ENCODE measurements at places on chromosomes 4 and X. TPM values are rescaled to one million over a fixed set of nuclear protein-coding genes. Genes with fewer than 3 reads are reported as not detected.

GPR173 gene
- 1.9 TPM for total RNA-seq

BTK gene
- total RNA-seq, result 2.4 TPM

SH3RF1 gene
- 42.9 TPM for total RNA-seq

IRS4 gene
- total RNA-seq, result 0.57 TPM

KLHL15 gene
- 4.7 TPM for total RNA-seq

CPZ gene
- total RNA-seq, result 0.73 TPM

MTNR1A gene
- 1.3 TPM for total RNA-seq

FAM149A gene
- 12.9 TPM for total RNA-seq

COX7B2 gene
- total RNA-seq, result not detected

SRPX2 gene
- 4.8 TPM for total RNA-seq

FGF2 gene
- 4.8 TPM for total RNA-seq

DNA sequence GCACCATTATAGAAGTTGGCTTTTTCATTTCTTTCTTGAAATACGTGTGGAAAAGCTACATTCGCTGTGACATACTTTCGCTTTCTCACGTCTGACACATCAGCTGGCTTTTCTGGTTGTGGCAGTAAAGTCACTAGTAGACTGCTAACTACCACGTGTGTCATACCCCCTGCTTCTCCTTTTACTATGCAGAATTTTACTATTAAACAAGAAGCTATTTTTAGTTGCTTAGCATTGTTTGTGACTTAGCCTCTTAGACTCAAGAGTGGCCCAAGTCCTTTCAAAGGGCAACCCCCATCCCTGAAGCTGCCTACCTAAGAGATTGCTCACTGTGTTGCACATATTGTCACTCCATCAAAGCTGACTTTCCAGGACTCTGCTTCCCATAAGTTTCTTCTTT is 2.1 kb upstream of the IL2 start:
- no peak for DNase-seq
- no peak overlapping the region for H3K27ac ChIP-seq
- H3K4me3 ChIP-seq, result no peak overlapping the region
- H3K4me1 ChIP-seq, result no peaks in the 10 kb centered on the region

DNA sequence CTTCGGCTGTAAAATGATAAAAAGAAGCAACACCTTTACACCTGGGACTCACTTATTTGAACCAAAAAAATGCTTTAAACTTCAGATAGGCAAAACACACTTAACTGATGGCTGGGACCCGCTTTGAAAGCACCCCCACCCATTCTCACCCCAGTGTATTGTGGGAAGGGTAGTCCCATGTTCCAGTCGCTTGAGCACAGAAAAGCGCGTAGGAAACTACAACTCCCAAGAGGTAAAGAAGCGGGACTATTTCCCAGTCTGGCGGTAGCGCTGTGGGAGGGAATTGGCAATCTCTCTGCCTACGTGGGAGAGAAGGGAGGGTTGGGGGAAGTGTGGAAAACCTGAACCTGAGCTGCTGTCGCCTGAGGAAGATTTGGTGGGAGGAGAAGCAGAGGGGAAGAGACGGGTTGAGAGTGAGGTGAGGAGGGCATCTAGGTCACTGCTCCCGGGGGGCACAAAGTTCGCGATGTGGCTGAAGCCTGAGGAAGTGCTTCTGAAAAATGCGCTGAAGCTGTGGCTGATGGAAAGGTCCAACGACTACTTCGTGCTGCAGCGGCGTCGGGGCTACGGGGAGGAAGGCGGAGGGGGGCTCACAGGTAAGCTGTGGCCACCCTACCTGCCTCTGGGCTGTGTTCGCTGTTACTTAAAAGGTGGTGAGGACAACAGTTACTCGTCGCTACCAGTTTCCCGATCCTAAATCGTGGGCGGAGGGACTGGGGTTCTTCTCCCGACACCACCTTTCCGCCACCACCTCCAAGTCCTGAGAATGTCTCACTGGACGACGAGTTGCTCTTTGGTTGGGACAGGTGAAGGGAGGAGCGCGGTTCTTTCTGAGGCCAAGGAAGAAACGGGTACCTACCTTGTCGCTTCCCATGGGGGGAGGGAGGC is at the start of gene TBC1D8B:
Gene TBC1D8B, plus strand, starts transcription at position 286 of the 888 bp plus-strand sequence. Its CDS starts 181 bp downstream, at position 467.
- no peaks in the 10 kb centered on the region for H3K4me1 ChIP-seq
- peak within 1 kb of the TSS; percentile 79 for H3K27ac ChIP-seq
- H3K36me3 ChIP-seq, result no peaks in the 10 kb centered on the region
- H3K27me3 ChIP-seq, result no peaks in the 10 kb centered on the region
- peak within 1 kb of the TSS; percentile 46 for H3K4me3 ChIP-seq

GRCh38 chr4:9859810-9860209 is 78.4 kb downstream of the DRD5 start:
- no peaks in the 10 kb centered on the region for H3K27me3 ChIP-seq
- no peak overlapping the region for H3K4me3 ChIP-seq
- no peaks in the 10 kb centered on the region for H3K36me3 ChIP-seq

- H3K27ac ChIP-seq, result no peak overlapping the region
- H3K4me3 ChIP-seq, result no peak overlapping the region
- no peaks in the 10 kb centered on the region for H3K36me3 ChIP-seq
- H3K4me1 ChIP-seq, result no peaks in the 10 kb centered on the region
Observed at GRCh38 chr4:16969696-16970135, 71.3 kb upstream of the LDB2 start.

- no peaks in the 10 kb centered on the region for H3K4me1 ChIP-seq
- no peaks in the 10 kb centered on the region for H3K27me3 ChIP-seq
- no peak for DNase-seq
- H3K36me3 ChIP-seq, result no peaks in the 10 kb centered on the region
- no peak overlapping the region for H3K4me3 ChIP-seq
- H3K27ac ChIP-seq, result no peak overlapping the region
Observed at GRCh38 chr4:17517664-17518063, 2.7 kb downstream of the CLRN2 start.

GRCh38 chrX:50403903-50404302 is 66.7 kb downstream of the DGKK start:
- H3K36me3 ChIP-seq, result no peaks in the 10 kb centered on the region
- no peaks in the 10 kb centered on the region for H3K27me3 ChIP-seq
- H3K27ac ChIP-seq, result no peak overlapping the region
- H3K4me3 ChIP-seq, result no peak overlapping the region
- no peak for DNase-seq

DNA sequence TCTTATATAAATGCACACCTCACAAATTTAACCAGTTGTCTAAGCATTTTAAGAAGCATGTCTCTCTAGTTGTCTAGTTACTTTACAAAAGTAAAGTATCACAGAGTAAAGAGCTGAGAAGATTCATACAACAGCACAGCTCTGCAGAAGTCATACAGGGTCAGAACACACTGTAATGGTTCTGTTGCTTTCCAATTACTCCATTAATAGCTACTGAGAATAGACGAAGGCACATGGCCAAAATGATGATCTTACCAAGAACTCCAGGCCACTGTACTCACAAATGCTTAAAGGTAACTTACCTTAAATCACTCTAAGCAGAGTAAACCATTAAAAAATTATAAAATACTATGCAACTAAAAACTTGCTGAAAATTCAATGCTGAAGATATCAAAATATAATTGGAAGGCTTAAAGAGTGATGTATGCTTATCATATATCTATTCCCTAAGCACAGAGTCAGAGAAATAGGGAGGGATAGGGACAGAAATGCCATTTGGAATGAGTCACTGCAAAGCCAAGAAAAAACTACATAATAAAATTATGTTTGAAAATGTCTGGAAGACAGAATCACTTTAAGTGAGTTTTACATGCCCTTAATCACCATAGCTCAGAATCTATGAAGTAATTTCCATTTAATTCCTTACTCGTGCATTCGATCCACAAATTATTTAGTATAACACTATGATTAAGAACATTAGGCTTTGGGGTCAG is 71.0 kb downstream of the DDX60L start:
- no peaks in the 10 kb centered on the region for H3K4me1 ChIP-seq
- no peak for DNase-seq
- no peaks in the 10 kb centered on the region for H3K36me3 ChIP-seq

GRCh38 chr4:169115897-169116254 is 105.8 kb upstream of the CBR4 start:
- no peaks in the 10 kb centered on the region for H3K36me3 ChIP-seq
- no peaks in the 10 kb centered on the region for H3K4me1 ChIP-seq
- no peak overlapping the region for H3K27ac ChIP-seq
- no peak overlapping the region for H3K4me3 ChIP-seq

DNA sequence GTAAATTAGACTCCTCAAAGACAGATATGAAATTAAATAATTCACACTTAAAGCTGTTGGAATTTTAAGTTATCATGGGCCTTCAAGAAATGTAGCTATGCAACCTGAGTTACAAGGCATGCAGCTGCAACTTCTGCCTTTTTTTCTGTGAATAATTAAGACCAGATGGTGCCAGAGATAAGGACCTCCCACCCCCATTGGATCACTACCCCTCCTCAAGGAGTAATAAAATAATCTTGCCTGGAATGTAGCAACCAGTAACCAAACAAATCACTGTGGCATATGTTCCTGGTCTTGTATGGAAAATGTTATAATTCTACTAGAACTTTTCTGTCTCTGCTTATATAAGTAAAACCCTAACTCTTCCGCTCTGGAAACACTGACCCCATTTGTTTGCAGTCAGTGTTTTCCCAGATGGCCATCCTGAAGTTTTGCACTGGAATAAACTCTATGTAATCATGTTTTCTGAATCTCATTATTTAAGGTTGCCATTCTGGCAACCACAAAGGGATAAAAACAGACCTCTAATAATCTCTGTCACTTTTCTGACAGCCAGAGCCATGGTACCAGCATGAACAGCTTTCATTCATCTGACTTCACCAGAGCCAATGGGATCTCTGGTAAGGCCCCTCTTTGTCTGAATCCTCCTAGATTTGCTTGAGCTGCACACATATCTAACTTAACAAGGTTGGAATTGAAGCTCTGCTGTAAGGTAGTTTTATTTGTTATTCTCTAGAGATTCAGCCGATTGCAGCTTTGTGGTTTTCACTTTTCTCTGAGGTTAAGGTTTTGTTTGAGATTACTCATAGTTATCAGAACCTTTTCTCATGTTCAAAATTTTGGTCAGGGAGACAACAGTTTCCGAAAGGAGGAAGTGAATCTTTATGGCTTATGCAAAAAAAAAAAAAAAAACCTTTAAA is 274.6 kb downstream of the NAF1 start:
- no peak overlapping the region for H3K4me3 ChIP-seq
- no peak for DNase-seq
- H3K27me3 ChIP-seq, result no peaks in the 10 kb centered on the region
- H3K27ac ChIP-seq, result no peak overlapping the region
- no peaks in the 10 kb centered on the region for H3K36me3 ChIP-seq

GRCh38 chr4:128916832-128917231 is 107.3 kb downstream of the JADE1 start:
- H3K4me1 ChIP-seq, result no peaks in the 10 kb centered on the region
- H3K27me3 ChIP-seq, result no peaks in the 10 kb centered on the region
- H3K4me3 ChIP-seq, result no peak overlapping the region
- H3K27ac ChIP-seq, result no peak overlapping the region
- H3K36me3 ChIP-seq, result no peaks in the 10 kb centered on the region
- no peak for DNase-seq

- no peak overlapping the region for H3K27ac ChIP-seq
- no peaks in the 10 kb centered on the region for H3K36me3 ChIP-seq
- H3K4me1 ChIP-seq, result no peaks in the 10 kb centered on the region
- H3K4me3 ChIP-seq, result no peak overlapping the region
- H3K27me3 ChIP-seq, result no peaks in the 10 kb centered on the region
- no peak for DNase-seq
Observed at GRCh38 chr4:88107406-88108107, 50.9 kb downstream of the ABCG2 start.

DNA sequence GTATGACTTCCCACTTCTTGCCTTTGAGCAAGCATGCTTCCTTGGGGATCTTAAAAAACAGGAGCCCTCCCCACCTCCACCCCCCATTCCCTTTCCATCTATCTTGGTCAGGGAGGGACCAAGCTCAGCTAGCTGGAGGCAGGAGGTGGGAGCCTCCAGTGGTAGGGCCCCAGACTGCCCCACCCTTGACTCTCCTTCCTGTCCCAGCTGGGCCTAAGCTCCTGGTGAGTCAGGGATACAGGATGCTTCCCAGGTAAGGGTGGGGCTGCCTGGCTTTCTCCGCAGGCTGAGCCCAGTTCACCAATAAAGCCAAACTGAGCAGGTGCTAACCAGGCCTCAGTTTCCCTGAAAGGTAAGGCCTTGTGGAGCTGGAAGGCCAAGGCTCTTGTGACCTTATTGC is 15.2 kb downstream of the EFNB1 start:
- no peaks in the 10 kb centered on the region for H3K4me1 ChIP-seq
- no peaks in the 10 kb centered on the region for H3K36me3 ChIP-seq
- H3K27ac ChIP-seq, result no peak overlapping the region
- DNase-seq, result no peak
- H3K4me3 ChIP-seq, result no peak overlapping the region
- H3K27me3 ChIP-seq, result no peaks in the 10 kb centered on the region

GRCh38 chrX:6729626-6730025 is 194.7 kb upstream of the VCX3A start:
- no peak overlapping the region for H3K4me3 ChIP-seq
- no peak for DNase-seq
- H3K27me3 ChIP-seq, result no peaks in the 10 kb centered on the region
- H3K36me3 ChIP-seq, result no peaks in the 10 kb centered on the region
- H3K4me1 ChIP-seq, result no peaks in the 10 kb centered on the region

GRCh38 chr4:67343199-67343598 is 202.1 kb downstream of the CENPC start:
- no peaks in the 10 kb centered on the region for H3K4me1 ChIP-seq
- H3K36me3 ChIP-seq, result no peaks in the 10 kb centered on the region
- no peak overlapping the region for H3K4me3 ChIP-seq
- H3K27ac ChIP-seq, result no peak overlapping the region
- DNase-seq, result no peak

GRCh38 chrX:50920132-50920531 is 9.6 kb downstream of the BMP15 start:
- no peaks in the 10 kb centered on the region for H3K4me1 ChIP-seq
- H3K27ac ChIP-seq, result no peak overlapping the region
- H3K36me3 ChIP-seq, result no peaks in the 10 kb centered on the region
- H3K27me3 ChIP-seq, result no peaks in the 10 kb centered on the region
- no peak overlapping the region for H3K4me3 ChIP-seq
- DNase-seq, result peak; percentile 4

DNA sequence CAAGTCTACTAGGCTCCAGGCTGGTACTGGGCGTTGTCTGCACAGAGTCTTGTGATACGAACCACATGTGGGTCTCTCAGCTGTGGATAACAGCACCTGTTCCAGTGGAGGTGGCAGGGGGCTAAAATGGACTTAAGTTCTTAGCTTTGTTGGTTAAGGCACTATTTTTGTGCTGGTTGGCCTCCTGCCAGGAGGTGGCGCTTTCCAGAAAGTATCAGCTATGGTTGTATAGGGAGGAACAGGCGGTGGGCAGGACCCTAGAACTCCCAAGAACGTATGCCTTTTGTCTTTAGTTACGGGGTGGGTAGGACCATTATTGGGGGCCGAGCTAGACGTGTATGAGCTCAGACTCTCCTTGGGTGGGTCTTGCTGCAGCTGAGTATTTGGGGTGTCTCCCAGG is 1138.4 kb downstream of the PCDH19 start:
- no peaks in the 10 kb centered on the region for H3K27me3 ChIP-seq
- H3K4me1 ChIP-seq, result no peaks in the 10 kb centered on the region
- no peak for DNase-seq
- no peak overlapping the region for H3K4me3 ChIP-seq
- H3K27ac ChIP-seq, result no peak overlapping the region

- no peak overlapping the region for H3K27ac ChIP-seq
- no peaks in the 10 kb centered on the region for H3K36me3 ChIP-seq
- H3K27me3 ChIP-seq, result no peaks in the 10 kb centered on the region
Observed at GRCh38 chrX:15233416-15234015, 36.4 kb downstream of the ASB9 start.
